Stimulated activated CD4-positive, alpha-beta T cell treated with anti-CD3 and anti-CD28 coated beads, TNF-alpha, amount 100 ng/mL, for 48 hours (primary cell): ENCODE measurements at places on chromosomes 2 and 18.

DNA sequence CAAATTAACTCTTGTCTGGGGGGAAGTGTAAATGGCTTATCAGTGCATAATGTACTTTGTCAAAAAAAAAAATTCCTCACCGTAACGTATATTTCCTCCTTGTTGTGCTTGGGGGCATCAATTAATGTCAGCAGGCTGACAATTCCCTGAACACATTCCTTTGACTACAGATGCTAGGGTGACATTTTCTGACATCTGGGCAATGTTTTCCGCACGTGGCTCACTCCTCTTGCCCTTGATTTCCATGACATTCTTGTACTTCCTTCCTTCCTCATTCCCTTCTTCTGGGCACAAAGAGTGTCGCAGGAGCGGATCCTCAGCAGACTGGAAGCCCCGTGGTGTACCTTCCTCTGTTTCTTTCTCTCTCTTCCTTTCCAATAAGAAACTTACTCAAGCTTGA is 173.7 kb downstream of the SP3 start:
- DNase-seq, result no peak

DNA sequence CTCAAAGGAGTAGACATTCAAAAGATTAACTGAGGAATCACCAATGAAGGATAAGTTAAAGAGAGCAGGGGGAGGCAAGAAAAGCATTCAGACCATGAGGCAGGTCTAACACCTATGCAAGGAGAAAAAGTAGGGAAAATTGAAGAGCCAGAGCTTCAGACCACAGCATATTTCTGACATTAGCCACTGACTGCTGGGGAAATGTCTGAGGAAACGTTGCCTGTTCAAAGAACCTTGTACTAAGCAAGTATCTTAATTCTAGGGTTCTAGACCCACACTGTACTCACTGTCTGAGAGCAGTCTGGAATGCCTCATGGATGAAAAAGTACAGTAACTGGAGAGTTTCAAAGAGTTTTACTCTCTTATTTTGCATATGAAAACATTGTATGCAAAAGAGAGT is 39.5 kb upstream of the TFPI start:
- DNase-seq, result no peak

DNA sequence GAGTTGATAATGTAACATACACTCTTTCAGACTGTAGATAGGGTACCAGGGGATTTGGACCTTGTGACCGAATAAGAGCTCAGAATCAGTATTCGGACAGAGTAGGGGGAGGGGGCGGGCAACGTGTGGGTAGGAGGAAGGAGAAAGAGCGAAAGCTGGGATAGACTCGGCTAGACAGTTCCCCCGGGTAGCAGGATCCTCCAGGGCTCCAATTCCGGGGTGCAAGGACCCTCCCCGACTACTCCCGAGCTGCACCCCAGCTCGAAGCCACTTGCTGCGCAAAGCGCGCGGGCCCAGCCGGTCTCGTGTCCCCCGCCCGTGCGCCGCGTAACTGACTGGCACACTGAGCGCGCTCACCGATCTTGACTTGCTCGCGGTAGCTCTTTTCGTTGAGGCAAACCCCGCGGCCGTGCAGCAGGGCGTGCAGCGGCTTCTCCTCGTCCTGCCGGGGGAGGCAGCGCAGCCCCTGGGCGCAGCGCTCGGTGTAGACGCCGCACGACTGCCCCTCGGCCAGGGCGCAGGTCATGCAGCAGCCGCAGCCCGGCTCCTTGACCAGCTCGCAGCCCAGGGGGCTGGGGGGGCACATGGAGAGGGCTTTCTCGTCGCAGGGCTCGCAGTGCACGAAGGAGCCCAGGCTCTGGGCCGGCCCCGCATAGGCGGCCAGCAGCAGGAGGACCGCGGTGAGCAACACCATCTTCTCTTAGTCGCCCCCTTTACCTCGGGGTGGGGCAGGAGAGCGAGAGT is 1.1 kb downstream of the IGFBP5 start:
- no peak for DNase-seq

DNA sequence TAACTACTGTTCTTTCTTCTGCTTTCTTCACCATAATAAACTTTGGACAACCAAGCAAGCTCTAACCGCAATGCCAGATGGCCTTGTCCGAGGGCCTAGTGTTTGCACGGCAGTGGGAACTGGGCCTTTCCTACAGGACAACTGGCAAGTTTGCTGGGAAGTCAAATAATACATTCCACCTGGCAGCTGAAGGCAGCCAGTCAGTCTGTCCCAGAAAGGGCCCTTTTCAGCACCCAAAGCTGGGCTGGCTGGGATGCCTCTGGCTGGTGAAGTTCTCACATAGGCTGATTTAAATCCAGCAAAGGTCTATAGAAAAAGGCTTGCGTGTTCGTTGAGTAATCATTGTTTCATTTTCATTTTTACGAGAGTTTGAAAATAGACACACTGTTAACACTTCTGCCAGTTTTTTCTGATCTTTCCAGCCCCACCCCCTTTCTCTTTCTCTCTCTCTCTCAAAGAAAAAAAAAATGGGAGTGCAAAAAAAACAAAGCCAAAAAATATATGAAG is 110.0 kb upstream of the EPAS1 start:
- DNase-seq, result peak; percentile 19

DNA sequence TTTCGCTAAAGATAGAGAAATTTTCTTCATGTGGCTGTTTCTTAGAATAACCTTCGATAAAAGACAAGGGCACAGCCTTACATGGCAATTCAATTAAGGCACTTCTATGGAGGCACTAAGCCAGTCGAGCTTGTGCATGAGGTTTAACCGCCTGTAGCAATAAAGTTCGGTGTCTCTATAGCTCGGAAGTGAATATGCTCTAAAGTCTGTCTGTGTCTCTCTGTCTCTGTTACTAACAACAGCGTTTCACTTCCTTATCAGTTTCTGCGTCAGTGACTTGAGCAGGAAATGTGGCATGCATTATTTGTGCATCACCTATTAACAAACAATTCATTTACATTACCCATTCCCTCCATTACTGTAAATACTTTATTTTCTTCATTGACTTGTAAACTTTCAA is 365.1 kb upstream of the NETO1 start:
- DNase-seq, result no peak

DNA sequence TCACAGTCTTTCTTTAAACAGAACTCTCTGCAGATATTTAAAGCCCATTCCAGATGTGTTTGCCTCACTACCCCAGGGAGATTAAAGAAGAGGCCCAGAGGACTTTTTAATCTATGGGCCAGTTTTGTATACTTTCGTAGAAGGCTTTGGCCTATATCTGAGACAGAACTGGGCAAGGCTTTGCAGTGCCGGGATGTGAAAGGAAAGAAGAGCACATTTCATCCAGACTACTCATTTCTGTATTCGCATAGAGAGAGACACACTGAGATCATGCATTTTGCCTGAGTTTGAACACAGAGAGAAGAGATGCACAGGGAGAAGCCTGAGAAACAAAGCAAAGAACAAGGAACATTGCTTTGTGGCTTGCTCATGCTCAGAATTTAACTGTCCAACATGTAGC is 54.9 kb upstream of the SLC5A7 start:
- no peak for DNase-seq

GRCh38 chr2:160906878-160907277 is 253.3 kb upstream of the TANK start:
- no peak for DNase-seq

DNA sequence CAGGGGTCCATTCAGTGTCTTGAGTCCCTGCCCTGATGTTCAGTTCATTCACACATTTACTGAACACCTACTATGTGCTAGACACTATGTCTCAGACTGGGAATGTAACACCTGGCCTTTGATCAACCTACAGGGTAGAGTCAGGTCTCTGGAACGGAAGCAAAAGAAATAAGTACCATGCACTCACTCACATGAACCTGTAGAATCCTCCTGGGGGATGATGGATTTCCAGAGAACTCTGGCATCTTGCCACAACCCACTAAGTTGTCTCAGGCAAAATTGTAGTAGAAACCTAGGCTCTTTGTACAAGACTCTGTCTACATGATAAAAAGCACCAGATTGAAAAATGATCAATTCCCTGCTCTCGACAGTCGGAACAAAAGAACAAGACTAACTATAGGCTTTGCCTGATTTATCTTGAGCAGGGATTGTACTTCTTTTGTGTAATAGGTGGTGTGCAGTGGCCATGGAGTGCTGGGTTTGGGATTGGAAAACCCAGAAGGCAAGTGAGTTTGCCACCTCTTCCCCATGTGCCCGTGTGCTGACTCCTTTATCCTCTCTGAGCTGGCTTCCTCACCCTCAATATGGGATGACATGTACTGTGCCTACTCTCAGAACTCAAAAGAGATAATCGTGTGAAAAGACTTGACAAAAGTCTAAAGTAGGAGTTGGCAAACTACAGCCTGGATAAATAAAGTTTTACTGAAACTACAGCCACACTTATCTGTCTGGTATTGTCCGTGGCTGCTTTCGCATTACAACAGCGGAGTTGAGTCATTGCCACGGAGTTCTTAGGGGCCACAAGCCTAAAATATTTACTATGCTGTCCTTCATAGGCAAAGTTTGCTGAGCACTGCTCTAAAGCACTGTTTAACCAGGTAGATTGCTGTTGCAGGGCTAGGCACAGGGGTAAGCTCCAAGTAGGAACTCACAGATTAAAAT is 4.4 kb downstream of the CAPN14 start:
- DNase-seq, result no peak

DNA sequence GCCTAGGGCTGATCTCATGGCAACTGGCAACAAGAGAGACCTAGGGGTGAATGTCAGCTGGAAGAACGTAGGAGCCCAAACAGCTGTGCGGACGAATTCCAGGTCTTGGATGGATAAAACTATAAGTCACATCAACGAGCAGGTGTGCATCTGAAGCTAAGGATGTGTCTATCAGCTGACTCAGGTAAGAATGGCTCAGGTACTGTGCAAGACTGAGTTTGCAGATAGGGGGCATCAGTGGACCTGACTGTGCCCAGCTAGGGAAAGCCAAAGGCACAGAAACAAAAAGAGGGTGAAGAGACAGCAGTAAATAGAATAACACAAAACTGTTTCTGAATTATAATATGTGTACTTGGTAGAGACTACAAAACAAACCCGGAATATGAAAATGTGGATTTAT is 357.3 kb downstream of the ZEB2 start:
- peak; percentile 4 for DNase-seq

DNA sequence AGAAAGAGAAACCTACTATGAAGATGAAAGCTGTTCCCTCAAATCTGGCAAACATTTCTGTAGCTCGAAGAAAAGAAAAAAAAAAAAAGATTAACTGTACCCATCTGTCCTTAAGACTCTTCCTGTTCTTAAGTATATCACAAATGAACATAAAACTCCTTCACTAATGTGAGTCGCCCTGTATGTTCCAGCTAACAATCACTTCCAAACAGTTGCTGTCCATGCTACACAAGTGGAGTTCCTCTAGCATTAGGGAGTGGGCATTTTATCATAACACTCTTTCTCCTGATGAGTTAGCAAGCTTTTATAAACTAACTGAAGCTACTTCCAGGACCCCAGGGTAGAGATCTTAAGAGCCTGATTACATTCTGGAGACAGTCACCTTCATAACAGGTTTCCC is 5.8 kb downstream of the CUL3 start:
- DNase-seq, result no peak

DNA sequence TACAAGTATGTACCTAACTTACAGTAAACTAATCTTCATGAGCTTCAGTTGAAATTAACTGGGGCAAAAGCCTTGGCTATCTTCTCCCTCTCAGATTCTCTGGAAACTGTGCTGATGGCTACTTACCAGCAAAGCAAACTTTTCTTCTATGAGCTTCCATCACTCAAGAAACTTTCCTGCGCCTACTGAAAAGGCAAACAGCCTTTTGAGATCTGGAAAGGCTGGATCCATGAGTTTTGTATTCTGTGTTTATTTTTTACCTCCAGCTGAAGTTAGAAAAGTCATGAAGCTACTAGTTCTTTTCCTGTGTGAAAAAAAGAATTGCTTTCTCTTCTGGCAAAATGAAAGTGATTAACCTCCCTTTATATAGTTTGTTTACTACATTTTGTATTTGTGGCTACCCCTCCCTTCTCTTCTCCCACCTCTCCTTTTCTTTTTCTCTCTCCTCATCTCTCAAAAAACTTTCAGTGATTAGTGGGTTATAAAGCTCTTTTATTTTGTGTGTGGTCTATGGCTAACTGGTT is 49.2 kb upstream of the RNF152 start:
- DNase-seq, result no peak

DNA sequence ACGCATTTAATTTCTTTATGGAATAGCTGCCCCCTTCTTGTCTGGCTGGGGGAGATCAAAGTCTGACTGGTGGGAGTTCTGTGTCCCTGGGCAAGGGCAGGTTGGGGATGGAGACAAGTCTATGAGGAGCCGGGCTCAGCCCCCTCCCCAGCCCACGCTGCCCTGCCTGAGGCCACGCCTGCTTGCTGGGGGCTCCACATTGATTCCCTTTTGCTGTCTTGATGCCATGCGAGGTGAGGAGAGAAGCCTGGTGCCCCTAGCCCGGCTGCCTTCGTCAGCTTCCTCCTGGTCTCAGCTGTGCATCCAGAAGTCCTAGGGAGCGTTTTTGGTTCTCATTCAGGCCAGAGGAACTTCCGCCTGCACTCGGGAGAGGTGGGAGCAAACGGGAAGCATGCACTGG is 247.9 kb downstream of the NDUFA10 start:
- no peak for DNase-seq

DNA sequence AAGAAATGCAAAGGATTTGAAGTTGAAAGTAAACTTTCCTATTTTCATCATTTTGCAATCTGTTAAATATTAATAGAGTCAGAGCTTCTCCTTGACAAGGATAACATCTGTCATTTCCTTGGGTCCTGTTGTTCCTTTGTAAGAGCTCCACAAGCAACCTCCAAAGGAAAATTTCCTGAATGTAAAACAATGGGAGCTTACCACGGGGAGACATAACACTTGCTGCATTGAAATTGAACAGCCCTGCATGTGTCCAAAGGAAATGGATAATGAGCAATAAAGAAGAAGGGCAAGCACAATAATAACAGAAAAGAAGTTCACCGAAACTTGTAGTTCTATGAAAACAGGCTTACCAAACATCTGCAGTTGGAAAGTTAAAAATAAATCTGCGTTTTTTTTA is 42.0 kb upstream of the SCG2 start:
- no peak for DNase-seq

DNA sequence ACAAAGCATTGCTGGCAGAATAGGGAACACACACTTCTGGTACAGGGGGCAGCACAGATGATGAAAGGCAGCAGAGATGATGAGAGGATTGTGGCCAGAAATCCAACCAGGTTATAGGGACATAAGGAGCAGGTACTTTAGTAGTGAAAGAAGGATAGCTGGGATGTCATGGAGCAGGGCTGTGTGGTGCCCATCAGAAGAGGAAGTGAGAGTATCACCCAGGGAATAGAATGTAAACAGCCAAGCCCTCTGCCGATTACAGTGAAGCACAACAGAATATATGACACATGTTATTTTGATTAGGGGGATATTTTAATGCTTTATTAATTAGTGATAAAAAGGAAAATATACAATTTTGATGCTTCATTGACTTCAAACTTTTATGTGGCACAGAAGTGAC is 883.4 kb upstream of the CDH2 start:
- DNase-seq, result no peak

GRCh38 chr2:17413036-17413435 is 105.2 kb downstream of the RAD51AP2 start:
- DNase-seq, result no peak

- DNase-seq, result no peak
These were observed 1.9 kb downstream of the NTSR2 start for GRCh38 chr2:11667866-11668637.
